Hepatocyte (in vitro differentiated cells): ENCODE measurements at places on chromosomes 6 and 20. TPM values are rescaled to one million over a fixed set of nuclear protein-coding genes. Genes with fewer than 3 reads are reported as not detected.
A peak's percentile ranks its signal among the peaks of the same experiment; 100 is the strongest.

SLC35F1 gene
- polyA plus RNA-seq, result 0.04 and 0.11 TPM in 2 replicates

PAK5 gene
- 0.56 and 0.80 TPM in 2 replicates for polyA plus RNA-seq

GRCh38 chr6:110618591-110619267 lies 142.3 kb upstream of the SLC22A16 start:
- DNase-seq, result peak; percentile 45

GRCh38 chr6:131510094-131510493 lies 62.9 kb upstream of the ARG1 start:
- no peak for DNase-seq
